ENCODE measurements at places on chromosomes 7 and 10.

DNA sequence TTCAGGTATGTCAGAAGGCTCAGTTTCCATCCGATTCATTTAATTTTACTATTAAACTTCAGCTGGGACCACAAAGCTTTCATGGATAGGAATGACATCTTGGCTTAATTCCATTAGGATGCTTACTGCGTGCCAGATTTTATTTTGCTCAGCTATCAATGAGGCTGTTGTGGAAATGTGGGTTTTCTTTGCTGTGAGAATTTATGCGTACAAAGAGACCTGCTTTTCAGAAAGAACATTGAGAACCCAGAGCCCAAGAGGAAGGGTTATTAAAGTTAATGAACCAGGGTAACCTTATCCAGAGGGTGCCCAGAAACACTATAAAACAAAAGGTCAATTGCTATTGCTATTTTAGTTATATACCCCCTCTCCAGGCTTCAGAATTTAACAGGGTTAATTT lies 98.3 kb downstream of the MKLN1 start:
- peak; percentile 7 for DNase-seq

GRCh38 chr10:93110472-93111146 lies 36.9 kb downstream of the CYP26A1 start:
- no peak for DNase-seq

- no peak for DNase-seq
These were observed 155.3 kb upstream of the ZMIZ1 start for GRCh38 chr10:78913219-78914059.

DNA sequence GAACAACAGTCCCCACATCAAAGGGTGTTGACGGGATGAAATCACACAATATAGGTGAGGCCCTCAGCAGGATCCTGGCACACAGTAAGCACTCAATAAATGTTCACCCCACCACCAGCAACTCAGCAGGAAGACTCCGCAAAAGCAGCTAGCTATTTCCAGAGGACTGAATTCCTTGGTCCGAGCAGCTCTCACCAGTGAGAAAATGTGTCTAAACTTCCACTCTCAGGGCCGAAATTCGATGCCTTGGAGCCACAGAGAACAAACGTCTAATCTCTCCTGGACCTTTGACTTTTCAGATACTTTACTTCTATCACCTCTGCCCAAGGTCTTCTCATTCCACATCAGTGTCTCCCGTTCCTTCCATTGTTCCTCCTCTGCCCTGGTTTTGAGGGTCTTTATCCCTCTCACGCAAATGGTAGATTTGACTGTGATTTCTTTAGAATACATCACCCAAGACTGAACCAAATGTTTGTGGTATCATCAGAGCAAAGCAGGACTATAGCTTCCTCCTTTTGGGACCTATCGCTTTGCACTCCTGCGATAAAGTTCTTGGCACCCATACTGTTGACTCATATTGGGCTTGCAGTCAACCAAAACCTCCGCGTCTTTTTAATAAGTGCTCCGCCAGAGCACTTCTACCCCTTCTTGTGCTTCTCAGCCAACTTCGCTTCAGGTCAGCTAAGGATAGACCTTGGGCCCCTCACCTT lies 903 bp upstream of the NT5C2 start:
- DNase-seq, result no peak
